ENCODE measurements at places on chromosomes 4 and X.

GRCh38 chr4:6885953-6886557 is 23.6 kb upstream of the TBC1D14 start:
- no peak for DNase-seq

- DNase-seq: no peak
Observed at GRCh38 chr4:113145519-113146291, 96.3 kb downstream of the ANK2 start.

GRCh38 chrX:50579955-50580354 is 109.3 kb upstream of the DGKK start:
- DNase-seq: no peak

DNA sequence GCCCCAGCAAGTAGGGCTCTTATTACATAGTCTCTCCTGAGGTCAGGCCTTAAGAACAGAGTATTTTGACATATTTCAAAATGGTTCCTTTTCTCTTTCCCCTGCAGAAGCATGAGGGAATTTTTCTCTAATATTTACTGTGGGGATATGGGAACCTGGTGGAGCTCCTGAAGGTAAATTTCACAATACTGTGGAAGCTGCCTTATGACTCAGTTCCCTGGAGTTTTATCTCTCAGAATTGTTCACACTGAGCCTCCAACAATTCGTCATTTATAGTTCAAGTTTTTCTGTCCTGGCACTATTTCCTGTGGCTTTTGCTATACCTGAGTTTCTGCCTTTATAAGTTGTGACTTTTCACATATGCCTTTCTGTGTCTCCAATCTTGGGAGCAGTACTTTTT is 607.2 kb upstream of the NDST4 start:
- DNase-seq: no peak

DNA sequence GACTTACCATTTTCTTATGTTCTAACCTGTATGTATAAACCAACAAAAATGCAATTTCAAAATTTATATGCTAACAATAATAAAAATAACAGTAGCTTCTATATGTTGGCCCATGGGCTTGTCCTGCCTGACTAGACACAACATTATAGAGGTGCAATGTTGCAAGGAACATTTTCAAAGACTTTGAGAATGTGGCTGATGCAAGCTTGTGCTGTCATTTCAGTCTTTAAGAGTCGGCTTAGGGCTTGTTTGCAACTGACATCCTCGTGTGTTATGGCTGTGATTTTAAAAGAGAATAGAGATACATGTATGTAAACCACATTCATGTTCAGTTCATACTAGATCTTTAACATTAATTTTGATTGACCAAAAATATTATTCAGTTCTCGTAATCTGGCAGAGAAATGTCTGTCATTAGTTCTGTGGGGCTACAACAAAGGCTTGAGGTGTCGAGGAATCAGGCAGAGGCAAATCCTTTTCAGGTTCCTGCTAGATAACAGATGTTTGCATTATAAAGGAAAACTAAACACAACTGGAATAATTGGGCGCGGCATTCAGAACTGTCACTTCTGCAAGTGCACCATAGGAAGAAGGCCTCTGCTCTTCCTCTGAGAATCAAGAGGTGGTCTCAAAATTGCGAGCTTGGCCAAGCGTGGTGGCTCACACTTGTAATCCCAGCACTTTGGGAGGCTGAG is 13.1 kb downstream of the TMSB4X start:
- no peak for DNase-seq

GRCh38 chr4:52750819-52751486 is at the start of gene ERVMER34-1:
Gene ERVMER34-1, minus strand, starts transcription at chr4:52751425. Its CDS starts 5,905 bp downstream, at chr4:52745520.
- DNase-seq: no peak

GRCh38 chrX:136867096-136867491 is 13.4 kb downstream of the RBMX start:
- DNase-seq: no peak

GRCh38 chr4:186844059-186844681 is 120.5 kb upstream of the FAT1 start:
- no peak for DNase-seq

DNA sequence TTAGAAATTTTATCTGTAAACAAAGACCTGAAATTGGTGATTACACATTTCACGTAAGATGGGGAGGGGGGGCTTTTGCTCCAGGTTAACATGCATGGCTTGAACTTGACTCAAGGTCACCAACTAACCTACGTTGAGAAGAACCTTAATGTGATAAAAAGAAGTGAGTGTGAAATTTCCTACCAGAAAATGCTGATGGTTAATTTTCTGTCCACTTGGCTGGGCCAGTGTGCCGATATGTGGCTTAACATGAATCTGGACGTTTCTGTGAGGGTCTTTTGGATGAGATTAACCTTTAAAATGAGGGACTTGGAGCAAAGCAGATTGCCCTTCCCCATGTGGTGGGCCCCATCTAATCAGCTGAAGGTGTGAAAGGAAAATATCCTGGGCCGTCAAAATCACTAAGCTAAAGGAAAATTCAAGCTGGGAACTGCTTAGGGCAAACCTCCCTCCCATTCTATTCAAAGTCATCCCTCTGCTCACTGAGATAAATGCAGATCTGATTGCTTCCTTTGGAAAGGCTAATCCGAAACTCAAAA is 107.3 kb upstream of the ENPP6 start:
- DNase-seq: no peak

DNA sequence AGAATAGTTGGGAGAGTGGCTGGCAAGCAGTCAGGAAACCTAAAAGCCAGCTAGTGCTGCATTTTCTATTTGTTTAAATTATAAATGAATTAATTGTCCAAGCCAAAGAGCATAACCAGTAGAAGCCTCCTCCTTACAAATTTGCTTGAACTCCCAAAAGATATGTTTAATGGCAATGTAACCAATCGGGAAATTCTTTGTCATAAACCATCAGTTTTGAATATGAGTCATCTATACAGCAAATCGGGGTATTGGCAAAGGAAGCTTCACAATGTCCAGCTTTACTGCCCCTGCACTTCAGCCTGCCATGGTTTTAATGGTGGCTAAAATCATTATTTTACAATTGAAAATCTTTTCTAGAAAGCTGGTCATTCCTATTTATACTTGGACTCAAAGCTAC is 216.6 kb downstream of the SHROOM3 start:
- DNase-seq: no peak

- no peak for DNase-seq
Observed at GRCh38 chr4:105996845-105997244, 101.6 kb downstream of the NPNT start.

DNA sequence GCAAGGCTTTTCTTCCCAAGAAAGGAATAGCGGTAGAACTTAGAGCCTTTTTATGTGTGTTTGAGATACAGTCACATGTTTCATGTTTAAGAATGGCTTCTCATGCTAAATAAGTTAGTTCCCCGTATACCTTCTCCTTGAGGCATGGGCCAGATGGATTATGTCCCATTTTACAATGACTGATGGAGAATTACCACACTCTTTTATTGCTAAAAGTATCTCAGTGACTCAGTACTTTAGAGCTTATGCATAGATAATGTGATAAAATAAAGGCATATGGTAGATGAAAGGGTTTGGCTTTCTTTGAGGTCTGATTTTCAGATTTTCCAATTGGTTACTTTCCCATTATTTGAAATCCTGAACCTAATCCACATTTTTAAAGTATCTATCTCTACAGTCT is 121.8 kb upstream of the BMPR1B start:
- no peak for DNase-seq

GRCh38 chr4:168183717-168184571 is 91.6 kb downstream of the ANXA10 start:
- DNase-seq: no peak

DNA sequence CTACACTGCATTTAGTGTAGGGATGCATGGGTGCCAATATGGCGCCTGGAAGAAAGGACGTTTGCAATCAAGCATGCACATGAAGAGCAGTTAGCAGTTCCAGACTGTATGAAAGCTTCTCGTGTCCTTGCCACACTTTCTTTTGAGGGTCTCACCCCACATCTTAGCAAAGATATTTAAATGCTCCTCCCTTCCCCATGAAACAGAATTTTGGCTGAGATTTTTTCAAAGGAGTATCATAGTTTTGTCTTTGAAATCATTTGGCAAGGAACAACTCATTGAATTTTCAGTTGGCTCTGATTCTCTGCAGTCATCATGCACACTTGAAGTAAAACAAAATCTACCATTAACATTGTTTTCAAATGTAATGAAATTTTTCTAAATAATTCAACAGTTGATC is 39.6 kb upstream of the STIM2 start:
- DNase-seq: no peak

DNA sequence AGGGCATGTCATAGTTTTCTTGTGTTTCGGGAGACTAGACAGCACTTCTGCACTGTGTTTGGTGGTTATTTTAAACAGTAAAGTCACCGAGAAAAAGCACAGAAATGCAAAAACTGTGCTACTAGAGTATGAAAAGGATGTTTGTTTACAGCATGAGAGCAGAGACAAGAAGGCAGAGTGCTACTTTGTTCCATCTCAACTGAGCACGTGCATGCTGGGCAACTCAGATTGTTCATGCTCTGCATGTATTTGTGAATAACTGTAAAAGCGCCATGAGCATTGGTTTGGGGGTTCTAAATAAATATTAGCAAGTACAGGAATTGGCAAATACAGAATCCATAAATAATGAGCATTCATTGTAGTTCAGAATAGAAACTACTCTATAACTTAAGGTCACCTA is 7.4 kb downstream of the EVC start:
- DNase-seq: no peak

DNA sequence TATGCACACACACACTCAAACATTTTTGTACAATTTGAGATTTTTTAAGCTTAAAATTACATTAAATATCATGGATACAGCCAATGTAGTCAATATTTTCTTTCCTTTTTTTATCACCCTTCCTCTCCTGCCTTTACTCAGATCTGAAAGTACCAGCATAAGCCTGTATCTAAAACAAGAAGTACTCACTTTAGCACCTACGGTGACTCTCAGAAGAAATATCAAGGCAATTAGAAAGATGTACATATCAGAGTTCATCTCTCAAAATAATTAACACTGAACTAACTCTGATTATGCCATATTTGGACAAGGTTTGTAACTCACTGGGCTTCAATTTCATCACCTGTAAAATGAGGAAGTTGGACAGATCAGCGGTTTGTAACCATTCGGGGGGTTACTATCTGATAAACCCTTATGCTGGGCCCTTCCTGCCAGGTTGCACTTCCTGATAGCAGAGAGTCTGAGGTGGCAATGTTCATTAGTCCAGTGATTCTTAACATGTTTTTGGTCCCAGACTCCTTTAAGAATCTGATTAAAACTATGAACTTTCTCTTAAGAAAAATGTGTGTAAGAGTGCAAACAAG is 5.7 kb upstream of the GPR174 start:
- DNase-seq: no peak
